ENCODE measurements at places on chromosomes 2 and 18. TPM values are rescaled to one million over a fixed set of nuclear protein-coding genes. Genes with fewer than 3 reads are reported as not detected.

- no peak for DNase-seq
Observed at GRCh38 chr2:237533668-237534161, 32.7 kb upstream of the PRLH start.

- DNase-seq, result no peak
Observed at GRCh38 chr18:55289775-55290174, 298.2 kb downstream of the TCF4 start.

DNA sequence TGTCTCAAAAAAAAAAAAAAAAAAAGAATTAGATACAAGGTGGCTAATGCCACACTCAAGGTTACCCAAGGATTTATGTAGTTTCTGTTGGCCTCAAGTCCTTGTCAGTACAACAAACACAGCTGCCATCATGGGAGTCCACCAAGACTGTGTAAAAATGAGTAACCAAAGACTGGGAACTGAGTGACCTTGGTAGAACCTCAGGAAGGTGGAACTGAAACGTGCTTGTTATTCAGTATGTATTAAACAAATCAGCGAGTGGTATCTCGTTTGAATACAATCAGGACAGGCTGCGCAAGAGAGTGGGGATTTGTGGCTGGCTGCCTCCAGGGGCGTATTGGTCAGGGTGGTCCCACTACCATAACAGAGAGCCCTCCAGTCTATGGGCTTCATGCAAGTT, 1.6 kb upstream of the SFTPB start:
- no peak for DNase-seq

- no peak for DNase-seq
Observed at GRCh38 chr18:70693246-70693645, 404.4 kb downstream of the SOCS6 start.

DNA sequence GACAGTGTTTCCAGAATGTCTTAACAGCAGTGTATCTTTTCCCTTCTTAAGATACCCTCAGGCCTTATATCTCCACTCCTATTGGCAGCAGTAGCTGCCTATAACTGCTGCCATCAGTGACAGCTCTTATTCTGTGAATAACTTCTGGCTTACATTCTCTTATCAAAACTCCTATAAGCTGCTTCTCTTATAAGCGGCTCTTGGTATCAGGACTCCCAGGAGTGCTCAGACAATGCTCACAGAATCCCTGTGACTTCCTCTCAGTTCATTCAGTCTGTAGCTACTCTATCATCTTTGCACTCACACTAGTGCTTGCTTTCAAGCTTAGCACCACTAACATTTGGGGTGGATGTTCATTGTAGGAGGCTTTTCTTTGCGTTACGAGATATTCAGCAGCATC, 143.7 kb upstream of the CDH7 start:
- DNase-seq, result no peak

- DNase-seq, result no peak
Observed at GRCh38 chr18:59957957-59958356, 58.2 kb downstream of the PMAIP1 start.

DNA sequence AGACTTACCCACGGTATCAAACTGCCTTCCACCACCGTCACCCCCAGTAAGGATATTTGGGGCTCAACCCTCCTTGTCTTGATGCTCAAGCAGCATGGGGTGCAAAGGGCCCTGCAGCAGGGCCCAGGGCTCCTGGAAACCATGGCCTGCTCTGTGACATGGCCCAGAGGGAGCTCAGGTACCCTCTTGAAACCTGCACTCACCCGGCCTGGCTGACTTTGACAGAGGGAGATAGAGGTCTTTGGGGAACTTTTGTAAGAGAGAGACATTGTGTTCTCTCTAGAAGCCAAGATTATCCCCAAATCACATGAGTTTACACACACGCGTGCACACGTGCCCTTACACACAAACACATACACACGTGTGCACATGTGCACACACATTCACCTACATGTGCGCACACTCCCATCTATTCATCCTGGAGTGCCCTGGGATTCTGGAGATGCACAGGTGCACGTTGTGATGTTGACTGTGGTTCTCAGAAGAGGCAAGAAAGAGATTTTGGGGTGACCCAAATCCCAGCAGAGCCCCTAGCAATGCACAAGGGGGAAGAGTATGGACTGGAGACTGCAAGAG, 19.6 kb upstream of the KCNK3 start:
- DNase-seq, result no peak

- DNase-seq, result no peak
Observed at GRCh38 chr2:186349508-186349907, 136.6 kb upstream of the ZC3H15 start.

DNA sequence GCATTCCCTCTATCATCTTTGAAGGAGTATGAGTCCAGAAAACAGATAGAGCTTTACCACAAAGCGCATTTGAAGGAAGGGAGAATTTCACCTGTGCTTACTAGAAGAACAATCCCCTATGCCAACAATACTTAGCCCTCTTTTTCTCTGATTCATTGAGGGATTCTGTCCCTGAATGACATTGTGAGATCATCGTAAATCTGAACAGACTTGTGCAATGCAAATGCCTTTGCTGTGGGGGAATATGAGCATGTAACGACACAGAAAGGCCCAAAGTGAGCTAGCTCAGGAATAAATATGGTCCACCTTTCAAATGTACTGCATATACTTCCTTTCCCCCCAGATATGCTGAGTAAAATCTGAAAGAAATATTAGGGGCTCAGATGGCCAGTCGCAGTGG, 67.6 kb downstream of the SCN1A start:
- no peak for DNase-seq

DNA sequence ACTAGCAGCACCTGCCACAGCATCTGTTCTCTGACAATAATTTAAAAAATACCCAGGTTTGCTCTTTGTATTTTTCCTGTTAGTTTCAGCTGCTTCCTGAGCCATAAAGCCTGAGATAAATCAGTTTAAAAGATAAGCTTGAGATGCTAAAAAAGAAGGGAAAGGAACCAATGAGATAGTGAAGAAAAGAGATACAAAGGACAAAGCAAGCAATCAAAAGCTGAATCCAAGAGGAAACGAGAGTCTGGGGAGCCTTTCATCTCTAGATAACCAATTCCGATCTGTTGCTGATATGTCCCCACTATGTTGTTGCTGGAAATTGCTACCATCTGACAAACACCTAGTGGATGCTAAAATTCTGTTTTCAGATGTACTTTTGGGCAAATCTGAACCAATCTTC, 201.4 kb downstream of the RBM43 start:
- no peak for DNase-seq

GRCh38 chr18:3748086-3748485, 298.1 kb downstream of the TGIF1 start:
- no peak for DNase-seq

DNA sequence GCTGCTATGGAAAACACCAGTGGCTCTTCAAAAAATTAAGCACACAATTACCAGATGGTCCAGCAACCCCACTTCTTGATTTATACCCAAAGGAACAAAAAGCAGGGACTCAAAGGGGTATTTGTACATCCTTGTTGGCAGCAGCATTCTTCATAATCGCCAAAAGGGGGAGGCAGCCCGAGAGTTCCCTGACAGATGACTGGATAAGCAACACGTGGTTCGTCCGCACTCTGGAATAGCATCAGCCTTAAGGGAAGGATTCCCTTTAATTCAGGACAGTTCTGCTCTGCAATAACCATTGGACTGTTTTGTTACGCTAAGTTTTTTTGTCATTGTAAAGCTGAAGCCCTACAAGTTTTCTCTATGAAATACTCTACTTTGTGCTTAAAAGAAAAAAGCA, 76.7 kb upstream of the TWIST2 start:
- peak; percentile 69 for DNase-seq

DNA sequence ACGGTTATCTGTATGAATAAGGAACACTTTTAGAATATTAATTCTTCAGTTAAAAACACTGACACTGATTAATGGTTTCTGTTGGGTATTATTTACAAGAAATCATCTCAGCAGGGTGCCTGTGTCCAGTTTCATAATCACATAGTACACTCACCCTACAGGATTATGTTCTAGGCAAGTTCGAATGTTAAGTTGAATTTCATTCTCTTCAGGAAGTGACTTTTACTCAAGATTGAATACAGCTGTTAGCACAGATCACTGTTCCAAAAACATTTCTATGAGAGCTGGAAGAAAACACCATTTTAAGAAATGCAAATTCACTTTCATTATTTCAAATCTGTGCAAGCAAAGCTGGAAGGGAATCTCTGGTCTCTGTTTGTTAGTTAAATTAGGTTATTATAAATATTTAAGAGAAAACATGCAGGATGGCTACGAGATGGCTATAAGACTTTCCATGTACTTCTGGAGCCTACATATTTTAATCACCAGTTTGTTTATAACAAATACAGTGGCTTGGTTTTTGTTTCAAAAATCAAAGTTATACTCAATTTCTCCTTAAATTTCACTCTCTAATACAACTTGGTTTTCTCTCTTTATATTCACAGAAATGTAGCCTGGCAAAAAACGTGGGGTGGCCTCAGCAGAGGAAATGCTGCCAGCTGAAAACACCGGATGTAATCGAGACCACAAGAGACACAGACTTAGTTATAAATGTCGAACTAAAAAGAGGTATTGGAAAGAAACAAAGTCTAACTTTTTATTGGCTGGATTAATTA, 65.8 kb downstream of the RBMS1 start:
- no peak for DNase-seq

GRCh38 chr2:234497594-234498235, 834 bp upstream of the ARL4C start:
- peak; percentile 53 for DNase-seq

- DNase-seq, result no peak
Observed at GRCh38 chr2:95010126-95010525, 15.4 kb upstream of the MAL start.

DNA sequence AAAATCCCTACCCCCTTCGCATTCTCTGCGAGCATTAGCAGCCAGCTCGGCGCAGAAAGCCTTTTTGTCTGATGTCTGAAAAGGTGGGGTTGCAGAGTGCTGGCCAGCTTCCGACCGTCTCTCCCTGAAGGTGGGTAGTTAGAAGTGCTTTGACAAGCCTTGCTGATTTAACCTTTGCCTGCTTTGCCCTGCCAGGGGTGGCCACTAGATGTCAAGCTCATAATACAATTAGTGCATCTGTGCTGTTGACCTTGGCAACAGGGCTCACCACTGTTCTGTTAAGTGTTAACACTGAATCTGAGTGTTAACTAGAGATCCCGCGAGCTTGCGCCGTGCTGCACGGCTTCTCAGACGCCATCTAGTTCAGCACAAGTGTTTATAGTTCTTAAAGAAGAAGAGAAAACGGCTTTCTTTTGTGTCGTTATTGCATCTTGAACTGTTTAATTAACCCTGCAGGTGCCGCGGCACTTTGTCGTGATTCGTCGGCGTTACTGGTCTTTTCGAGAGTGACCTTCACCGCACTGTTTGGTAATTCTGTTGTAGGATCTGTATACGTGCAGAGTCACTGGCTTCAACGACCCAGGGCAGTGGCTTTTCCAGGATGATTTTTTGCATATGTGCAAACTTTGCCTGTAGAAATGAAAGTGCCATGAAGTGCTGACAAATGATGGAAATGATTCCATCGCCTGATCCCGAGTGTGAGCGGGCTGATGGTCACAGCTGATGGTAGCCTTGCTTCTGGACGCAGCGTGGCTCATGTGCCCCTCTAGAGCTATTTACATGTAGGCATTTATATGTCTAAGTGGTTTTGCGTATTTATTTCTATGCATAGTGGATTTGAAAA, 5.5 kb downstream of the SALL3 start:
- DNase-seq, result peak; percentile 90

DNA sequence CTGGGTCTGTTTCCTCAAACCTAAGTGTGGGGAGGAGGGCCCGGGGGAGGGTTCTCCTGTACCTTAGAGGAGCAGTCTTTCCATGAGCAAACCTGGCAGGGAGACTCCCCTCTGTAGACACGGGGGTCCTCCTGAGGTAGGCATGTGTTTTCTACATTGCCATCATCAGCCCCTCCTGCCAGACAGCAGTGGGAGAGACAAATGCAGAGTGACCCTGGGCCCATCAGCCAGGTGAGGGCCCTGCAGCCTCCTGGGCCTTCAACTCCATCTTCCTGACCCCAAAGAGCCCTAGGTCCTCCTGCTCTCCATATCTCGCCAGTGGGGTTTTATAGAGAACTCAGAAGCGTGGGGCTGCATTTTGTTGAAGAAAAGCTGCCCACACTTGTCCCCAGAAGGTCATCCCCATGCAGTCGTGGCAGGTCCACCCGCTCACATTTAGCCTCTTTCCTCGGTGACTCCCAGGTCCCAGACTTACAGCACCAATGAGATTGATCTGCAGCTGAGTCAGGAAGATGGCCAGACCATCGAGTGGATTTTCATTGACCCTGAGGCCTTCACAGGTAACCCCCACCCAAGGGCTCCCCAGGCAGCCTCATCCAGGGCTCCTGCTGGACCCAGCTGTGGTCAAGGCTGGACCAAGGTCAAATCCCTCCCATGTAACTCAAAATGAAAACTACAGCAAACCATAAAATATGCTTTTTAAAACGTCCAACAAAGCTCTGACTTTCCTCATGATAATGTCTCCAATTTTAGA, 2.6 kb downstream of the CHRNG start:
- DNase-seq, result no peak

DNA sequence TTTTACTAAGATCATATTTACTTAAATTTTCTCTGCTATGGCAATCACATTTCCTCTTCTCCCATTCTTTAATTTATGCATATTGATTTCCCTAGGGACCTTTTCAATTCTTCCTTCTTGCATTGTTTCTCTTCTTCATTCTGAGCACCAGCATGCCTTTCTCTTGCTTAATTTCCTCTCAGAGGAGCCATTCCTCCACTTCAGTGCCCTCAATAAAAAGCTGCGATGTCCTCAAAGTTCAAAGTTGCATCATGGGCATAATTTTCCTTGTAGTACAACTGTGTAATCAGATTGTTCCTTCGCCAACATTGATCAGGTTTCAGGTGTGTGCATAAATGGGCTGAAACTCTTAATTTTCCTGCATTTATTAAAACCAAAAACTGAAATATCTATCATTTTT, 21.8 kb upstream of the CD226 start:
- no peak for DNase-seq

DNA sequence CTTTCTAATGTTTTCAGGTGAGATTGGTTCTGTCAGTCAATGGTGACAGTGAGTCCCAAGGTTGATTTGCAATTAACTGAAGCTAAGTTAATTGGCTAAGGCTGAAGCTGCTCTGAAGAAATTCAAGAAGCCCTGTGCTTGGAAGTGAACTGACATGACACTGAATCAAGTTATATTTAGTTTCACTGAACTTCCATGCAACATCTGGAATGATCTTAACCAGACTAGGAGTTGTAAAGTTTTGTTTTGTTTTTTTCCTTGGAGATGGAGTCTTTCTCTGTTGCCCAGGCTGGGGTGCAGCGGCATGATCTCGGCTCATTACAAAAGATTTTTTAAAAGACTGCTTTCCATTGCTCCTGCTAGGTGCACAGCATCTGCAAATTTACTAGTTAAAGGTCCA, 11.4 kb downstream of the SERPINB5 start:
- DNase-seq, result no peak

DNA sequence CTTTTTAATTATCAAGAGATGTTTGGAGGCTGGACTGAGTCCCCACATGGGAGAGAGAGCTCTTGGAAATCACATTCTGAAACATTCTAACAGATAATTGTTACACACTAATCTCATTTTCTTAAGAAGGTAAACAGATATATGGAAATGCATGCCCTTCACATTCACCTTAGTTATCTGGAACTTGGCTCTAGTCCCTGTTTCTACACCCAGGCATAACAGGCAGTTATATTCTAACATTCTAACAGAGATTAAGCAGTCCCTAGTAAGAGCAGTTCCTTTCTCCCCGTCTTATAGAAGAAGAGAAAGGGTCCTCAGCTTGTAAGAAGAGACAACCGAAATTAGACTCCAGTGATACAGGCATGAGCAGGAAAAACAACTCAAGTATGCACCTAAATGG, 385.4 kb downstream of the SOX11 start:
- DNase-seq, result no peak

GRCh38 chr2:207812726-207813080, 43.0 kb upstream of the FZD5 start:
- no peak for DNase-seq

Gene GPR17
- total RNA-seq, result not detected

Gene TMEM200C
- 6.1 TPM for total RNA-seq

Gene ZNF521
- total RNA-seq, result 10.4 TPM
